ENCODE measurements at places on chromosomes 1 and 21.

DNA sequence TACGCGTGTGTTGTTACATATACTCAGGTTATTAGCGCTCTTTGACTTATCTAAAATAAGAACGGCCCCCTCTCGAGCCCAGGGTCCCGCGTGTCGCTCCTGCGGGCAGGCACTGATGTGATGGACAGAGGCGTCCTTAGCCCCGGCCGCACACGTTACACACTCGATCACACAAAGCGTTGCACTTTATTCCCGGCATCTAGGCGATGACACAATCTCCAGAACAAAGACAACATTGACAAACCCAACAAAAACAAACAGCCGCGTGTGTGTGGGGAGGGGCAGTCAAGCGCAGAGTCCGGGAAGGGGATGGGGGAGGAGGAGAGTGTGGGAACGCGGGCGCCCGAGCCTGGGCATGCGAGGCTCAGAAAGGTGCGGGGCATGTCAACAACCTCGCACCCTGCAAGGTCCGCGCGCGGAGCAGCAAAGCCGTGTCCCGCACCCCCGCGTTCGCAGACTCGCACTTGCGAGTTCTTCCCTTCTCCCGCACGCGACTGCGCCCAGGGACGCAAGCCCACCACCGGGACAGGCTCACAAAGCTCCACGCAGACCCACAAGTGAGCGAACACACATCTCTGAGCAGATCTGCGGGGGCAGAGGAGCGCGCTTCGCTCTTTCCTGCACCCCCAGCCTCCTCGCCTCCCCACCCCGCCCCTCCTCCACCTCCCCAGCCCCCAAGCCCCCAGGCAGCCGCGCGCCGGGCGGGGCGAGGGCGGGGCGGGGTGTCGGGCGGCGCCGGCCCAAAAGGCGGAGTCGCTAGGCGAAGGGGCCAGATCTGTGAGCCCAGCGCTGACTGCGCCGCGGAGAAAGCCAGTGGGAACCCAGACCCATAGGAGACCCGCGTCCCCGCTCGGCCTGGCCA, at the start of gene EFNA1:
Gene EFNA1, plus strand, starts transcription at position 772 of the 862 bp plus-strand sequence. CDS start 102 bp downstream, outside the sequence.
- peak; percentile 87 for DNase-seq

DNA sequence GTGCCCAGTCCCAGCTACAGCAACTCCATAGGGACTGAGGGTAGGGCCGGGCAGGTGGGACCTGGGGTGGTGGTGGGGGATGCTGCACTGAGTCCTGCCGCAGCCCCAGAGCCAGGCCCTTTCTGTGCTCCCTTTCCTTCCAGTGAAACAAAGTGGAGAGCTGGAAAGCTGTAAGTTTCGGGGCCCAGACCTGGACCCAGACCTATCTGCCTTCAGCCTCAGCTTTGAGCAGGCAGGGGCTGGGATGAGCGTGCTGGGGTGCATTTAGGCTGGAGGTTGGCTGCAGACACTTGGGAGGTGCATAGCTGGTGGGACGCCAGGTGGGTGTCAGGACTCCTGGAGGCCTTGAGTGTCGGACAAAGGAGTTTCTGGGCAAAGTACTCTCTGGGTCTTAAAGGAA, 92.7 kb upstream of the C1orf174 start:
- DNase-seq = no peak

DNA sequence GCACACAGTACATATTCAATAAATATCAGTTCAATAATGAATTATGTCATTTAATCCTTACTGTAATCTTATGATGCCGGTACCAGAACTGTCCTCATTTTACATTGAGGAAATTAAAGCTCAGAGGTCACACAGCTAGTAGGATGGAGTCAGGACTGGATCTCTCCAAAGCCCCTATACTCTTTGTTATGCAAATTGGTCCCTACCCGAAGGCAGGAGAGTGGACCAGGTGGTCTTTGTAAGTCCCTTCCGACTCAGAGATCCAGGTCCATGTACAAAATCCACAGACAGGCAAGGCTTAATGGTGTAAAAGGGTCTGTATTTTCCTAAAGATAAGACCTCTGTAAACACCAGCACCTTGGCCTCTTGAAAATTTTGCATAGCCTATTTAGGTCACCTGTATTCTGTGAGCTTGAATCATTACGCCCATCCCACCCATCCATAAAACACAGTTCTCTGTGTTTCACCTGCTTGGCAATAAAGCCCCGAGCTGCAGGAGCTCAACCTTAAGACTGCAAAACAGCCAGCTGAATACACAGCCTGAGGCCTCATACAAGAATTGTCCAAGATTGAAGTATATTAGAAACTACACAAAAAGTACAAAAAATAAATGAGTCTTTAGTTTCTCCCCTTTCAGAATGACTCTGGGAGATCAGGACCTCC, 41.7 kb downstream of the PLXNA2 start:
- DNase-seq = no peak

DNA sequence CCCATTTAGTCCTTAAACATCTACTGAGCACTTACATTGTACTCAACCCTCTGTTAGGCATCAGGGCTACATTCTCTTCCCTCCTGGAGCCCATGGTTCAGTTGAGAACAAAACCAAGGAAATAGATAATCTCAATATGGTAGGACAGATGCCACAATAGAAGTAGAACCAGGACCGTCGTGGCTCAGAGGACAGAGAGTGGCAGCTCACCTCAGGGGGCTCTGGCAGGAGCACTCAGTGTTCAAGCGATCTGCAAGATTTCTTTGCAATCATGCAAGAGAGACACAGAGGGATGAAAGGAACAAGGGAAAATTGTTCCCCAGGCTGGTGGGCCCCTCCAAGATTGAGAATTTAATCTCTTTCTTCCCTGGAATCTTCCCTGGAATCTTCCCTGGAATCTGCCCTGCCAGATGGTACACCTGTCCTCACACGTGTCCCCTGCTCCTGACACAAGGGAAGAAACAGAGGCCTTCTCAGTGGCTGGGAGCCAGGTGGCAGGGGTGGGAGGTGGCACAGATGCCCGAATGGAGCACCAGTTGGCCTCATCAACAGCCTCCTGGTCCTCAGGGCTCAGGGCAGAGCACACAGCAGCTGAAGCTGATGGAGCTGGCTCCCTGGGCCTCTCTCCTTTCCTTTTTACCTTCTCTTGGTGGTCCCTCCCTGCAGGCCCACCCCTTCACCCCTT, 135.4 kb downstream of the PLXNA2 start:
- DNase-seq = no peak

GRCh38 chr1:15797614-15798390, 9.6 kb downstream of the UQCRHL start:
- no peak for DNase-seq

DNA sequence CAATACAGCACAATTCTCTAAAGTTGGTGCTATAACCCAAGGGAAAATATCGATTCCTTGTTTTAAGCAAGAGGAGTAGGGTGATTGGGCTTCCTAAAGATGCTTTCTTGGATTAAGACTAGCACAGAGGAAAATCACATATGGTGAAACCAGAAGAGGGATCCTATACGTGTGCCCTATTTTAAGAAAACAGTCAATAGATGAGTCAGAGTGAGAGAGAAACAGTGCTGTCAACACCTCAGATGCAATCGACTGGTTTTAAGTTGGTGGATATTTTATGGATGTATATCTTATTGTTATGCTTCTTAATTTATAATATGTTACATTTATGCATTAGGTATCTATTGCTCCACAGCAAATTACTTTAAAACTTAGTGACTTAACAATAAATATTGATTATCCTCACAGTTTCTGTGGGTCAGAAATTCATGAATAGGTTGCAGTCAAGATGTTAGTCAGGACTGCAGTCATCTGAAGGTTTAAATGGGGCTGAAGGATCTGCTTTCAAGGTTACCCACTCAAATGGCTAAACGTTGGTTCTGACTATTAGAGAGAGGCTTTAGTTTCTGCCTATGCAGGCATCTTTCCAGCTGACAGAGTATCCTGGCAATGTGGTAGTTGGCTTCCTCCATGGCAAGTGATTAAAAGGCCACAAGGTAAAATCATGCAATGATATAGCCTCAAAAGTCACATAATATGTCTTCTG, 61.6 kb upstream of the DEPDC1 start:
- DNase-seq = no peak

- no peak for DNase-seq
Measured at GRCh38 chr1:167928457-167928852, 8.0 kb upstream of the DCAF6 start.

GRCh38 chr1:41102653-41103052, 81.1 kb upstream of the SLFNL1 start:
- no peak for DNase-seq

DNA sequence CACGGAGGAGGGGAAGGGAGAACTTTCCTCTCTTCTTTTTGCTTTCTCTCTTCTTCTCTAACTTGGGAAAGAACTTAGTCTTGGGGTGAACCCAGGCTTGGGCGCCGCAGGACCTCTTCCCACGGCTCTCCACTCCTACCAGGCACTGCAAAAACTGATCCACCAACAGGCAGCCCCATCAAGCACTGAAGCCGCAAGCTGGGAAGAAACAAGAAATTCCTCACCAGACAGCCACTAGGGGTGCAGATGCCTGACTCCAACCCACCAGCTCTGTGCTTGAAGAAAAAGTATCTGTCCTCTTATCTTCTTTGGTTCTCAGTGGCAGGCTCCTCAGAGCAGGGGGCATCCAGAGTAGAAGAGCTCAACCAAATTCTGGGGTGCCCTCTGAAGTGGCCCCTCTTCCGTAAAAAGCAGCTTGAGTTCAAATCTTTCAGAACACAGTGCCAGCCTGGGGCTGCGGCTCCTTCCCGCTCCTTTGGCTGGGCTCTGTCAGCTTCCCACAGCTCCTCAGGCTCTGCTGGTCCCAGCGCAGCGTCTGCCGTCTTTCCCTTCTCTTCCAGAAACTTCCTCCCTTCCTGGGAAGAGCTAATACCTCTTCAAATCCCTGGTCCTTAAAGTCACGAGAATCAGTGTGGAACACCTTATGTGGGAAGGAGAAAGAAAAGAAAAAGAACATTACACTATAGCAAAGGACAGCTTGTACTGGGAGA, 2.4 kb downstream of the SLC41A1 start:
- no peak for DNase-seq

DNA sequence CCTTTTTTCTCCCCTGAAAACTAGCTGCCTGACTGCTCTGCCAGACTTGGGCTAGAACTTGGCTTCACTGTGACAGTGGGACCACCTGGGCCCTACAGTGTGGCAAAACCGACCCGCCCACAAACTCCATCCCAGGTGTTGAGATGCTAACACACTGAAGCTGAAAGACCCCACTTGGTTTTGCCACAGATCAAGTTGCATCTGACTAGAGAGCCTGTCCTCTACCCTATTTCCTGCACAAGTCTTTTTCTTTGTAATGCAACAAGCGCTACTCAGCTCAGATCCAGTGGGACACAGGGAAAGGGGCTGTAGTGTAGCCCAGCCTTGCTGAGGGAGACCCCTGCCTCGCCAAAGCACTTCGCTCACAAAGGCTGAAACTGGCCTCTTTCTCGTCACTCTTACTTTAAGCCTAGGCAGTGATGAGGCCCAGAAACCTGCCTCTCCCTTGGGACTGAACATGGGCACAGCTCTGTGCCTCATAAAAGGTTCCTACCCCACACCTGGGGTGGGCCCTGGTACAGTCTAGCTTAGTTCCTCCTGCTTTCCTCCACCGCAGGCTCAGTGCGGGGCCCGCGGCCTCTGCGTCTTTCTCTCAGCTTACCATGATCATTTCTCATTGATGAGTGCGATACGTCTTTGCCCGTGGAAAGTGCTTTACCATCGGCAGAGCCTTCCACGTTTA, 9.7 kb downstream of the ALPL start:
- DNase-seq = no peak

GRCh38 chr1:161019751-161020495, 1.0 kb downstream of the F11R start:
- DNase-seq = peak; percentile 27

DNA sequence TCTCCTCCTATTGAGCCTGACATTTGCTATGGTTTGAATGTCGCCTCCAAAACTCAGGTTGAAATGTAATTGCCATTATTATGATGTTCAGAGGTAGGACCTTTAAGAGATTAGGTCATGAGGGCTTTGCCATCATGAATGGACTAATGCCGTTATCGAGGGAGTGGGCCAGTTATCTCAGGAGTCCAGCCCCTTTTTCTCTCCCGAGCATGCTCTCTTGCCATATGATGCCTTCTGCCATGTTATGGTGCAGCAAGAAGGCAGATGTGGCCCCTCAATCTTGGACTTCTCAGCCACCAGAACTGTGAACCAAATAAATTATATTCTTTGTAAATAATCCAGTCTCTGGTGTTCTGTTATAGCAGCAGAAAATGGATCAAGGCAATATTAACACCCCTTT, 323.5 kb downstream of the RRAGC start:
- no peak for DNase-seq

All from foreskin melanocyte (primary cell).